ENCODE measurements at places on chromosomes 3 and 15.

DNA sequence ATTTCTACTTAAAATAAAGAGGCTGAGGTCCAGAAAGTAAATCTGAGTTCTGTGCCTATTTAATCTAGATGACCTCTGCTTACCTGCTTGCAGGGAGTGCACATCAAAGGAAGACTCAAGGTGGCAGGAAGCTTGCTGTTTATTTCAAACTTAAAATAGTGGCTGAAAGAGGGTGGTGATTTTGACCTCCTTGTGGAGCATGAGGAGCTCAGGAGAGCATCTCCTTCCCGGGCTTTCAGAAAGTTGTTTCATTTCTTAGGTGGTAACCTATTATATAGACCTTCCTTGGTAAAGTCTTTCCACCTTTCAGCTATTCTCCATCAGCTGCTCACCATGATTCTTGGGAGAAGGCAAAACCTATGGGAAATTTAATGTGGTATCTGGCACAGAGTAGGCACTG is 494 bp downstream of the GCSAM start:
- DNase-seq: no peak

GRCh38 chr3:20837676-20838302 is 651.8 kb upstream of the SGO1 start:
- no peak for DNase-seq

- no peak for DNase-seq
These were observed 21.7 kb upstream of the GMNC start for GRCh38 chr3:190883973-190884832.

GRCh38 chr15:72331021-72331420 is 11.1 kb upstream of the CELF6 start:
- DNase-seq: peak; percentile 56

- peak; percentile 38 for DNase-seq
These were observed 4.6 kb upstream of the P2RY14 start for GRCh38 chr3:151282921-151283320.

DNA sequence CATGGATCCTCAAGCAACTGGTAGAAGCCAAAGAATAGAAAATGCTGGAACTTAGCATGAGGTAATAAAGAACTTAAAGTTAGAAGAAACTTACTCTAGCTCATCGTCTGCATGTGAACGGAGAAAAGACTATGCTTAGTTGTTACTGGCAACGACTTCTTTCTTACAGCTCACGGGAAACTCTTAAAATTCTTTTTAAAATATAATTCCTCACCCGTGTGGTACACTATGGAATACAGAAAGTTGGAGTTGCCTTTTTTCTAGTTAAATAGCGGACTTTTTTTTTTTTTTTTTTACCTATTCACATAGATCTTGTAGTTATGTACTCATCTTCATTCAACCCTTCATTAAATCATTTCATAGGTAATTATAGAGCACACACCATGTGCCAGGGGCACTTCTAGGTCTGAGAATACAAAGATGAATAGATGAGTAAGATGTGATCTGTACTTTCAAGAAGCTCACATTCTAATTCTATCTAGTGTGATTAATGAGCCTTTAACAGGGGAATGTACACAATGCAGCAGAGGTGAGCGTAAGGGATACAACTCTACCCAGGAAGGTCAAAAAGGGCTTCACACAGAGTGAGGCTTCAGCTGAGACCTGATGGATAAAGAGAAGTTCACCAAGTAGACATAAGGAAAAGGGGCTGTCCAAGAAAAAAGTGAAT is 18.4 kb upstream of the KCNMB2 start:
- no peak for DNase-seq

DNA sequence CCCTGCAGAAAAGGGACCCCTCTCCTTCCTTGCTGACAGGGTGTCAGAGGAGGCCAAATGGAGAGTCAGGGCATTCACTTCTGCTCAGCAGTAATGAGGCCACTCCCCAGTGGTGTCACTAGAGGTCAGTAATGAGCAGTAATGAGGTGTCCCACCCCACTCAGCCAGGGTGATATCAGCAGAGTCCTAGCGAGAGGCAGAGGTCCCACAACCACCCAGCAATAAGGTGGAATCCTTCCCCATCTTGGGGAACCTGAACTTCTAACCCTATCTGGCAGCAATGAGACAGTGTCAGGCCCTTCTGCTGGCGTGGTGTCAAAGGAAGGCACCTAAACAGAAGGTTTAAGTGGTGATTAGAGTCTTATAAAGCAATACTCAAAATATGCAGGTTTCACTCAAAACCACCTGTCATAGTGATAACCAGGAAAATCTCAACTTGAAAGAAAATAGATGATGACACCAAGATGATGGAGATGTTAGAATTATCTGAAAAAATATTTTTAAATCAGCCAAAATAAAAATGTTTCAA is 12.9 kb downstream of the OCA2 start:
- peak; percentile 66 for DNase-seq

DNA sequence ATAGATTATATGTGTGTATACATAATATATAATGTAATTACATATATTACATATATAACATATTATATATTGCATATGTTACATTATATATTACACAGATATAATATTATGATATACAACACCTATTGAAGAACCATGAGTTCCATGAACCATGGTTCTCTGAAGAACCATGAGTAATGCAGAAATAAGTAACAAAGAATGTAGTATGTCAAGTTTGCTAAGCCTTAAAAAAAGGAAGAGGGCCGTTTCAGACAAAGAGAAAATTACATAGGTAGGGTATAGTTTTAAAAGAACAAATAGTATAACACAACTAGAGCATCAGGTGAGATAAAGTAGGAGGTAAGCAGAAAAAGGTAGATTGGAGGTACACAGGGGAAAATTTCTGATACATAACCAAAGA is 177.0 kb downstream of the FGF12 start:
- DNase-seq: no peak

GRCh38 chr3:140942221-140943104 is 827 bp downstream of the SLC25A36 start:
- DNase-seq: peak; percentile 87

DNA sequence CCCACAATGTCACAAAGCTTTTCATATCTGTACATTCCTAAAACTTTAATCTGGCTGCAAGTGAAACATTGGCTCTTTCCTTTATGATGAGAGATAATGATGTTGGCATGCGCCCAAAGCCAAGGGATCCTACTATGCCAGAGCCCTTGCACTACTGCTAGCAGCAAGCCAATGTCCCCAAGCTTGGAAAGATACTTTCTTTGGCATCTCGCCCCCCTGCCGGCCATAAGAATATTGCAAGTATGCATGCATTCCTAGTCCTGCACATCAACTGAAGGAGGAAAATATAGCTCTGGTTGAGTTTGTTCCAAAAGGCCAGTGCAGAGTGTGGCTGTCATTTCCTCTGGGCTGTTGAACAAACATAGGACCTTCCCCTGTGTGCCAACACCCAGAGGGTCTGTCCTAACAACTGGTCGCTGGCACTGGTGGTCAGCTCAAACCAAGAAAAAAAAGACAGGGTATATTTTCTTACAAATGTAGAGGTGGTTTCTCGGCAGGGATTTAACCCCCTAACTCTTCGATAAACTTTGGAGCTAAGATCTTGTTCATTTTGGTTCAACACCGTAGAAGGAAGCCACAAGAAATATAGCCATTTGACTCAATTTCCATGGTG is 120.9 kb upstream of the ZBED2 start:
- no peak for DNase-seq

DNA sequence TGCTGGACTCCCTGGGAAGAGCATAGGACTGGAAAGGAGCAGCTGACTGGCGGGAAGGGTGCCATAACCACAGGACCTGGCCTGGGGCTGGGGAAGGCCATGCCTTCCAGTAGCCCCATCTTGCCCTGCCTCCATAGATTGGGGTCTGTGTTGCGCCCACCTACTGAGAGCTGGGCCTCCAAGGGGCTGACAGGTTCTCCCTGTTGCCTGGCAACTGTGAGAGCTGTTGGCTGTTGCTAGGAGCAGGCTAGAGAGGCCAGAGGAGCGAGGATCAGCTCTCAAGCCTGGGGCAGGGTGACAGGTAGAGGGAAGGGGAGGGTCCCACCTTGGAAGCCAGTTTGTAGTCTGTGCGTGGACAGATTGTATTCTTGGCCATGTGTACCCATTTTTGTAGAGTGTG is 2.8 kb upstream of the GNAI2 start:
- no peak for DNase-seq

DNA sequence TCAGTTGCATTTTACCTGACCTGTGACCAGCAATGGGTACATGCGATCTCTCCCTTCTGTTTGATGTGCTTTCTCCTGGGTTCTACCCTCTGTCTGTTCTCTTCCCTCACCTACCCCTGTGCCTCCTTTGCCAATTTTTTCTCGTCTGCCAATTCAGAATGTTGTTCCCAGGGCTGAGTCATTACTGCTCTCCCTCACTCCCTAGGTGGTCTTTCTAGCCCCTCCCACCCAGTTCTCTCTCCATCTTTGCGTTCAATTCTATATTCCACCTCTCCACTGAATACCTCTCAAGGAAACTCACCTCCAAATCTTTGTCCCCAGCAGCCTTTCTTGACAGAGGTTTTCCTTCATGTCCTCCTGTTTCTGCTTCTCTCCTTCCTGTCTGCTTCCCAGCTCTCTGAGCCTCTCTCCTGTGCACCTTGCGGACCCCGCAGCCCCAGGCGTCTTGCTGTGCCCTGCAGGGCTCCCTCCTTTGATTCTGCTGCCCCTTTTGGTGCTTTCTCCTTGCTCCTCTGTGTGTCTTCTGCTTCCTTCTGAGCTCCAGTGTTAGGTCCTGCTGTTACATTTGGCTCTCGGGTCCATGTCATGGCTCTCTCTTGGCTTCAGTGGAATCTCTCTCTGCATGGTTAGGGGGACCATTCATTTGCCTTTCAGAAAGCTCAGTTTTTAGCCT is 398.2 kb upstream of the TPM1 start:
- no peak for DNase-seq

DNA sequence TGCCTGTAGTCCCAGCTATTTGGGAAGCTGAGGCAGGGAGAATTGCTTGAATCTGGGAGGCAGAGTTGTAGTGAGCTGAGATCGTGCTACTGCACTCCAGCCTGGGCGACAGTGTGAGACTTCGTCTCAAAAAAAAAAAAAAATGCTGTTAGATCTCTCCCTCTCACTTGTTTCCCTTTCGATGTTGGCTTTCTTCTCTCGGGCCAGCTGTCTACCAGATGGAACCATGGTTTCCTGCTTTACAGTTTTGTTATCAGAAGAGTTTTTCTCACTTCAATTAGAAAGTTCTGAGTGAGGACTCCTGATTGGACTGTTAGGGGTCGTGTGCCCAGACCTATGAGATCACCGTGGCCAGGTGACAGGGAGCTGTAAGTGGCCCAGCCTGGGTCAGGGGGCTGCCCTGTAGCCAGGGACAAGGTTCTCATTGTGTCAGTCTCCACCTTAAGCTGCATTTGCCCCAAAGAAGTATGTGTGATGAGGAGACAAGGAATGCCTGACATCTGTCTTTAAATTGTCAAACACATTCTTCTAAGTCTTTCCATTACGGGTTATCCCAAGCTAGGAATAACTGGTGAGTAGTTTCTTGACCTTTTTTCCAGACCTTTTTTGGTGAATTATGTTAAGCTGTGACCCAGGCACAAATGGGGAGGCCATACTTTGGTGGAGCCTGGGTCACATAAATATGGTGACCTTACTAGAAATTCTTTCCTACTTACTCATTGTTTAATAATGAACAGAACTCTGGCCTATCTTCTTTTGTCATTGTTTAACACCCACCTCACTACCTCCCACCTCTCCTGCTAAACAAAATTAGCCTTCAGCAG is 25.2 kb downstream of the SNAPC5 start:
- DNase-seq: no peak
